ENCODE measurements at places on chromosomes 6 and 20.

DNA sequence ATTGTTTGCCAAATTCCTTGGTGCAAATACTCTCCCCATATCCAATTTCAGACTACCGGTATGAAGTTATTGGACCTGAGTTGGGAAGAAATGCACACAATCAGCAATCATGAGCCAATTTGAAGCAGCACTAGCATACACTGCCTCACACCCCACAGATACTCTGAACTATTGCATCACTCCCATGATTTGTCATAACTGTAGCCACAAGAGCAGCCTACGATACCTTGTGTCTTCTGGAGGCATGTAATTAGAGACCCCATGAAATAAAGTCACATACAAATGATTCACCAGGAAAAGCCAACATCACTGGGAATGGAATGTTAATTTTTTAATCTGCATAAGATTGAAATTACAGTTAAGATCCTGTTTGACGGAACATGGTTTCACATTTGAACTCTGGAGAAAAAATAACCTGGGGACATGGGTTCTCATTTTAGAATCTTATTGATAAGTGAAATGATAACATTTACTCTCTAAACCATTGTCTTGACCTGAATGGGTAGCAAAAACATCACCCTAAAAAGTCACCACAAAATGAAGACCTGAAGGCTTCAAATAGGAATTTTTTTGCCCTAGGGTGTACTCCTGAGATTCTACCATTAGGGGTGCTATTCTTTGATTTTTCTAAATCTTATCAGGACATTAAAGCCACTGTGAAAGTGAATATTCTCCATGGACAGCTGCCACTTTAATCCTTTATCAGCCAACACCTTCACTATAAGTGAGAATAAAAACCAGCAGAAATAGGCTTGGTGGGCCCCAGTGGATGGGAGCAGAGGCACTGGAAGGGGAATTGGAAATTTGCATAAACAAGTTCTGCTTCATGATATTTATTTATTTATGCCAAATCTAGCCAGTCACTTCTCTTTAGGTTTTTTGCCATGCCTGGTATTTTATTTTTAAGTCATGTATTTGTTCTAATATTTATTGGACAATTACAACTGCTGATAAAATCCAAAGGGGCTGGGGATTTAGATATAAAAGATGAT lies 34.5 kb upstream of the HBS1L start:
- no peak for DNase-seq
- H3K4me1 ChIP-seq: no peaks in the 10 kb centered on the region
- no peak overlapping the region for H3K4me3 ChIP-seq
- no peaks in the 10 kb centered on the region for H3K36me3 ChIP-seq
- no peaks in the 10 kb centered on the region for H3K27me3 ChIP-seq
- H3K27ac ChIP-seq: no peak overlapping the region

DNA sequence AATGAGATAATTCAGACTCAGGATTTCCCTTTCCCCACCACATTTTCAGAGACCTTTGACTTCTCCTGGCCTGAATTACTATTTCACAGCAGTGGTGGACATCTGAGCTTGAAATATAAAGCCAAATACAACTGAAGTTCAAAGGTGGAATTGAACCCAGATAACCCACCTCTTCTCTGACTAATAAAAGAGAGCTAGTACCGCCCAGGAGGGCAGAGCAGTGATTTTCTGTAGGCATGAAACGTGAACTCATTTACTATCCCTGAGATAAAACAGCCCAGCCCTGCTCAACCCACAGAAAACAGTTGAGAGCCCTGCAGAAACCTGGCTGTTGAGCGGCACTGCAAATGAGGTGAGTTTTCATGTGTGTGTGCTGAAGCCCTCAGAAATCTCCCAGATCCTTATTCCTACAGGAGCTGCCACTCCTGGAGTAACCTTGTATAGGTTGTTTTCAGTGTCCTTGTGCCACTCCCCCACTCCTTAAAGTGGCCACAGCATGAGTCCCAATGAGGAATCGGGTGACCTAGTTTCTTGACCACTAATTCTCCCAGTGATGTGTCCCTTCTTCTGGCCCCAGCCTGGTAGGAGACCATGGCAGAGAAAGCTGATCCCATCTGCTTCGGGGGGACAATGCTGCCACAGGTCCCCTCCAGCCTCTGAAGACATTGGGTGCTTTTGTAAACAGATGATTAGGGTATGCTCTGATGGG lies 99.2 kb downstream of the NOL4L start:
- DNase-seq: no peak
- peak overlapping the region; percentile 93 for H3K27ac ChIP-seq
- peaks cover 34% of the 10 kb centered on the region for H3K4me1 ChIP-seq

GRCh38 chr6:65999288-65999791 lies 292.3 kb upstream of the EYS start:
- no peak for DNase-seq
- no peaks in the 10 kb centered on the region for H3K27me3 ChIP-seq
- H3K36me3 ChIP-seq: no peaks in the 10 kb centered on the region
- no peak overlapping the region for H3K4me3 ChIP-seq

DNA sequence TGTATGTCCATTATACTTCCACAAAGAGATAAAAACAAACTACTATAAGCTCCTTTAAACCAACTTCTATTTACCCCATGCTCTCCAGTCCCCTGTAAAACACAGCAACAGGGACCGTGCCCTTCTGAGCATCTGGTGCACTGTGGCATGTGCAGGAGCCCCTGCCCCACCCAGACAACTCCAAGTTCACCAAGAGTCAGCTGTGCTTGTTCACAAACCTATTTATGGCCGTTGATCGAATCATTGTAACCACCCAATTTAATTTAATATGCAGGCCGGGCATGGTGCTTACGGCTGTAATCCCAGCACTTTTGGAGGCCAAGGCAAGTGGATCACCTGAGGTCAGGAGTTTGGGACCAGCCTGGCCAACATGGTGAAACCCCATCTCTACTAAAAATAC lies 13.7 kb upstream of the BLCAP start:
- no peak overlapping the region for H3K27ac ChIP-seq
- no peak overlapping the region for H3K4me3 ChIP-seq
- no peaks in the 10 kb centered on the region for H3K4me1 ChIP-seq
- H3K27me3 ChIP-seq: no peaks in the 10 kb centered on the region
- no peaks in the 10 kb centered on the region for H3K36me3 ChIP-seq

Measured in tibial nerve (tissue), 4 donors.